ENCODE measurements at places on chromosomes 2 and 18.

GRCh38 chr2:218805627-218806026, 23.7 kb downstream of the CYP27A1 start:
- no peak for DNase-seq

DNA sequence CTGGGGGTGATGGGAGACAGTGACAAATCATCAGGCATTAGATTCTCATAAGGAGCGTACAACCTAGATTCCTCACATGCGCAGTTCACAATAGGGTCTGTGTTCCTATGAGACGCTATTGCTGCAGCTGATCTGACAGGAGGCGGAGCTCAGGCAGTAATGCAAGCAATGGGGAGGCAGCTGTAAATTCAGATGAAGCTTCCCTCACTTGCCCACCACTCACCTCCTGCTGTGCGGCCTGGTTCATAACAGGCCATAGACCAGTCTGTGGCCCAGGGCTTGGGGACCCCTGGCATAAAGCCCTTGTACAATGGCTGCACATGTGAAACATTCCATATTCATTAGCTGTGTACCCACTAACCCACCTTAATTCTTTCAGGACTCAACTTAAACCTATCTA, 18.0 kb downstream of the NMUR1 start:
- DNase-seq = peak; percentile 66

GRCh38 chr2:182186132-182186735, 200.6 kb downstream of the PPP1R1C start:
- peak; percentile 83 for DNase-seq

- DNase-seq = no peak
Measured at GRCh38 chr18:36392164-36392978, 94.9 kb downstream of the FHOD3 start.

- no peak for DNase-seq
Measured at GRCh38 chr2:239169311-239170048, 231.3 kb downstream of the HDAC4 start.

- no peak for DNase-seq
Measured at GRCh38 chr2:180991820-180992219, 11.4 kb downstream of the UBE2E3 start.

GRCh38 chr2:11753452-11753885, 7.0 kb downstream of the LPIN1 start:
- DNase-seq = no peak

All from NCI-H2227 treated with DMSO at 0.1 percent for 48 hours (cell line).